ENCODE measurements at places on chromosomes 6 and 20.

GRCh38 chr20:44394452-44394701 lies 38.9 kb downstream of the HNF4A start:
- no peak overlapping the region for H3K4me3 ChIP-seq
- no peak for DNase-seq
- H3K4me1 ChIP-seq = peaks cover 3% of the 10 kb centered on the region
- no peak overlapping the region for H3K27ac ChIP-seq

DNA sequence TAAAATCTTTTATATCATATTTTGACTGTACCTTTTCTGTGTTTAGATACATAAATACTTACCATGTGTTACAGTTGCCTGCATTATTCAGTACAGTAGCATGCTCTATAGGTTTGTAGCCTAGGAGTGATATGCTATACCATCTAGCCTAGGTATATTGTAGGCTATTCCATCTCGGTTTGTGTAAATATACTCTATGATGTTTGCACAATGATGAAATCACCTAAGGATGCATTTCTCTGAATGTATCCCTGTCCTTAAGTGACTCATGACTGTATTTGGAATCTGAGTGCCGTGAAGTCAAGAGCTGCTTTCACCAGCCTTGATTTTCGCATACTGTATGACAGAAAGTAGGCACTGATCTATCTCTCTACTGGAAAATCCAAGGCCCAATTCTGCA lies 129.9 kb downstream of the UTRN start:
- H3K4me3 ChIP-seq = no peak overlapping the region
- H3K27me3 ChIP-seq = no peaks in the 10 kb centered on the region
- no peak for DNase-seq
- H3K27ac ChIP-seq = peak overlapping the region; percentile 89
- H3K36me3 ChIP-seq = no peaks in the 10 kb centered on the region
- peaks cover 44% of the 10 kb centered on the region for H3K4me1 ChIP-seq

- peaks cover 4% of the 10 kb centered on the region for H3K27me3 ChIP-seq
- no peak overlapping the region for H3K4me3 ChIP-seq
- no peak for DNase-seq
- H3K36me3 ChIP-seq = no peaks in the 10 kb centered on the region
Measured at GRCh38 chr20:58202044-58202443, 26.4 kb downstream of the ANKRD60 start.

DNA sequence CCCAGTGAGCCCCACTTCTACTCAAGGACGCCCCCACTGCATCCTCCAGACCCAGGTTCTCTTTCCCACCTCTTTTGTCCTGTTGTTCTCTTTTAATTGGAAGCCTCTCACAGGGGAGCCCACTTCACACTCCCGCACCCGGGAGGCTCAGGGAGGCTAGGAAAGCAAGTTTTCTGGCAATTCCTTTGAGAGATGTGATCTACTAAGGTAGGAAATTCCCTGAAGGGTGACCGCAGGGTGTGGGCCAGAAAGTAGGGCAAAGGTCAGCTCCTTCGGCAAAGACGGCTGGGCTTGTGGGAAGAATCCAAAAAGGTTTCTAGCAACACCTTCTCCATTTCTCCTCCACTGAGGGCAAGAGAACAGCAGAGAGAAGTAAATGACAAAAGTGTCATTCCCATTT lies 98.1 kb upstream of the PTPN1 start:
- H3K36me3 ChIP-seq = no peaks in the 10 kb centered on the region
- no peak for DNase-seq
- H3K4me3 ChIP-seq = no peak overlapping the region
- H3K4me1 ChIP-seq = peaks cover 15% of the 10 kb centered on the region

GRCh38 chr6:89526563-89526869 lies 93.6 kb downstream of the ANKRD6 start:
- no peaks in the 10 kb centered on the region for H3K27me3 ChIP-seq
- H3K4me3 ChIP-seq = no peak overlapping the region
- no peak for DNase-seq
- H3K27ac ChIP-seq = no peak overlapping the region
- no peaks in the 10 kb centered on the region for H3K36me3 ChIP-seq
- H3K4me1 ChIP-seq = no peaks in the 10 kb centered on the region

GRCh38 chr20:47849006-47849405 lies 63.7 kb upstream of the SULF2 start:
- H3K27ac ChIP-seq = no peak overlapping the region
- H3K4me1 ChIP-seq = no peaks in the 10 kb centered on the region
- H3K4me3 ChIP-seq = no peak overlapping the region
- H3K36me3 ChIP-seq = no peaks in the 10 kb centered on the region

DNA sequence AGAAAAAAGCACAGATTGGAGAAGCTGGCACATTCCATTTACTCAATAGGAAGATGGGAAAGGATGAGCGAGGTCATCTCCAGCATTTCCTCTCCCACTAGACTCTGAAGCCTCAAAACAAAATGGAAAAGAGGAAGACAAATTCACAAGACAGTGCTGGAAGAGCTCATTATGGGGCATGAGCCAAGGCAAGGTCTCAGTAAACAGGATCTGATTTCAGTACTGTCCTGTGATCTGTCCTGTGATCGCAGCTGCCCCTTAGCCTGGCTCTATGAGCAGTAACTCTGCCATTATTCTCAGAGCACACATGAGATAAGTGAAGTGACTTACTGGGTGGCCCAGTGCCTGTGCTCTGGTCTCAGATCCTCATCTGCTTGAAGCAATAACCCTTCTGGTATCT lies 68.1 kb upstream of the SLC4A11 start:
- no peak for DNase-seq
- peaks cover 55% of the 10 kb centered on the region for H3K36me3 ChIP-seq
- H3K4me1 ChIP-seq = no peaks in the 10 kb centered on the region
- no peak overlapping the region for H3K27ac ChIP-seq
- no peaks in the 10 kb centered on the region for H3K27me3 ChIP-seq
- H3K4me3 ChIP-seq = no peak overlapping the region

DNA sequence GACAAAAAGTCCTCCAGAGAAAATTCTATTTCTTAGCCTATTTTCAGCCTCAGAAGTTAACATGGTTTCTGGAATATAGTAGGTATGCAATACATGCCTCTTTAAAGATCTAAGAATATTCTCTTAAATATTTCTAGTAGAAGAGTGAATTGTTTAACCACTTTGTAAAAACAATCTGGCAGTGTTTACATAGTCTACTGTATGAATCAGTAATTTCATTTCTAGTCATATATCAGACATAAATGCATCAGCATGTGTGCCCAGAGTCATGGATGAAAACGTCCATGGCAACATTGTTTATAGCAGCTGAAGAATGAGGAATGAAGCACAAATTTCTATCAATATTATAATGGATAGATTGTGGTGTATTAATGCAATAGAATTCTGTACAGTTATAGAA lies 124.9 kb downstream of the NKAIN2 start:
- no peak overlapping the region for H3K4me3 ChIP-seq
- no peak for DNase-seq
- no peaks in the 10 kb centered on the region for H3K36me3 ChIP-seq
- H3K4me1 ChIP-seq = no peaks in the 10 kb centered on the region
- no peak overlapping the region for H3K27ac ChIP-seq

DNA sequence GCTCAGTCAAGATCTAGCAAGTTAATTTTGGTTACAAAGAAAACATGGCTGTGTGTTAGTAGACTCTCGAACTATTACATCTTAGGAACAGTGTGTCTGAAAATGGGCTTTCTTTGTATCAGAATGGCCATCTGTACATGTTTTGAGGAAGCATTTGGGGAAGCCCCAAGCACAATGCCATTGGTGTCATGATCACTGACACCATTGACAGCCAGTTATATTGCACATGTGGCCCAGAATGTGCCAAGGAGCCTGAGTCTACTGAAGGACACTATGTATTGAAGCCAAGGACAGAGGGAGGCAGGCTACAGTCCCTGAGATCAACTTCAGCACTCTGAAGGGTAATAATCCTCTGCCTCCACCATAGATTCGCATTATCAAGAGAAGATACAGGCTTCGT lies 12.6 kb upstream of the FAM50B start:
- no peak for DNase-seq
- no peaks in the 10 kb centered on the region for H3K36me3 ChIP-seq
- H3K27ac ChIP-seq = no peak overlapping the region
- H3K4me1 ChIP-seq = peaks cover 44% of the 10 kb centered on the region
- H3K4me3 ChIP-seq = no peak overlapping the region

DNA sequence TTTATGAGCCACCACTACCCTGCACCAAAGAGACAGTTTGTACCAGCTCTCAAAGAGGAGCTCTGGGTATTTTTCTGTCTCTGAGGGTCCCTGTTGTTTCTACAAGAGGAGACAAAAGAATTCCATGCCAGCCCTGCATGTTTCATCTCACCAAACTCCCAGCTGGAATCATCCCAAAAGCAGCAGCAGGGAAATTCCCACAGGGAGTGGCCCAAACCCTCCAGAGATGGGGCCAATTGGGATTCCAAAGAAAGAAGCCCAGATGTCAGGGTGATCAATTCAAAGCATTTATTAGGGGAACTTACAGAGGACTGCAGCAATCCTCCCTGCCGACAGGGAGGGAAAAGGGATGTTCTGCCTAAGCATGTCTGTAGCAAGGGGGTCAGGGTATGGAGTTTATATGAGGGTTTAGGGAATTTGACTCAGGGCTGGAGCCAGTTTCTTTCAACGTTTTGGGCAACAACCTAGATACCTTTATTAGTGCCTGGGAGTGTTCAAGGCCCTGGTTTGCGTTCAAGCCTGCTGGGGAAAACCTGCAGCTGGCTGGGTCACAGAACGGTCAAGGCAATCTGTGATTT lies 47.2 kb downstream of the MUC22 start:
- H3K27me3 ChIP-seq = no peaks in the 10 kb centered on the region
- peak overlapping the region; percentile 6 for H3K27ac ChIP-seq
- H3K4me3 ChIP-seq = no peak overlapping the region
- DNase-seq = no peak

DNA sequence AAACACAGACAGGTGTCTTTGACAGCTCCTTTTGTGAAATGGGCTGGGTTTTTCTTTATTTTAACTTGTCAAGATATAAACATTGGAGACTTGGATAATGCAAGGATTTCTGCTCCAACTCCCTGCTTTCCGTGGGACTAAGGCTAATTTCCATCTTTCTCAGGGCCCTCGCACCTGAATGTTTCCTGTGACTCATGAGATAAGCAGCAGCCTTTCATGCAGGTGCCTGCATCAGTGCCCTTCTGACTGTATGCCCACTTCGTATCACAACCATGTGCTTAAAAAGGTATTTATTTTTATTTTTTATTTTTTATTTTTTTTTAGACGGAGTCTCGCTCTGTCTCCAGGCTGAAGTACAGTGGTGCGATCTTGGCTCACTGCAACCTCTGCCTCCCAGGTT lies 736.1 kb downstream of the DOK5 start:
- no peak overlapping the region for H3K4me3 ChIP-seq
- H3K4me1 ChIP-seq = no peaks in the 10 kb centered on the region
- H3K36me3 ChIP-seq = no peaks in the 10 kb centered on the region
